SJSA1 (cell line): ENCODE measurements at places on chromosomes 3 and 15.

DNA sequence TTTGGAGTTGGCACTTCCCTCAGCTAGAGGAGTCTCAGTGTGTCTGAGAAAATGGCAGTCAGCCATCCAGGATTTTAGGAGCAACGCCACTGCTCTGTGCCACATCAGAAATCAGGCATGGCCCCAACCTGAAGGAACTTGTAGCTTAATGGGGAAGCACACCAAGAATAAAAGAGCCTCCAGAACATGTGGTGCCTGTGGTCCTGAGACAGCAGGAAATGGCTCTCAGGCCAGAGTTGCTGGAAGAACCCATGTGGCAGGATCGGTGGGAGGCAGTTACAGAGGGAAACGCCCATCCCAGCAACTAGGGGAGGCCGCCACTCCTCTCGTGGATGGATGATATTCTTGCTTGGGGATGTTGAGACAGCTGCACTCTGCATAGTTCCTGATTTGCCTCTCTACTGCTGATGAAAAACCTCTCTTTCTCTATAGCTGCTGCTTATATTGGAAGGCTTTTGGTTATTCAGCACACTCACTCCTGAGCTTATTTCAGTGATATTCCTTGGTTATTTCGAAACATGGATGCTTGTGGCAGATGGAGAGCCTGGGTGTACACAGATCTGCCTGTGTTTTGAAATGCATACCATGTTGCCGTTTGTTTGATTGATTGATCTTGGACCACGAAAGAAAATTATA, 52.4 kb downstream of the KLHL25 start:
- DNase-seq = no peak

- DNase-seq = peak; percentile 44
Measured at GRCh38 chr3:176953106-176954060, 243.9 kb downstream of the TBL1XR1 start.

DNA sequence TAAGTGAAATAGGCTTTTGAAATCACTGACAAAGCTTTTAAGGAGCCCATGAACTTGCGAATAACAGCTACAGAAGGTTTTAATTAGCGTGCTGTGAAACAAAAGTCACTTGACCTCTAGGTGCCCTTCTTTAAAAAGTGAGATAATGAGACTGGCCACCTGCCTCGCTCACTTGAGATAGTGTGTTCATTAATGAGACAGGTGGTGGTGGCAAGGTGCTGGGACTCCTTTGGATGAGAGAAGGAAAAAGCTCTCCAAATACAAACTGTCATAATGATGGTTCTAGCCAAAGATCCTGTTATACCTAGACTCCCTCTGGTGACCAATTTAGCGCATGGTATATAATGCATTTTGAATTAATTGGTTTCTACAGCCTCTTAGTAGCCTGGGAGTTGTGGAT, 22.7 kb upstream of the IREB2 start:
- no peak for DNase-seq

DNA sequence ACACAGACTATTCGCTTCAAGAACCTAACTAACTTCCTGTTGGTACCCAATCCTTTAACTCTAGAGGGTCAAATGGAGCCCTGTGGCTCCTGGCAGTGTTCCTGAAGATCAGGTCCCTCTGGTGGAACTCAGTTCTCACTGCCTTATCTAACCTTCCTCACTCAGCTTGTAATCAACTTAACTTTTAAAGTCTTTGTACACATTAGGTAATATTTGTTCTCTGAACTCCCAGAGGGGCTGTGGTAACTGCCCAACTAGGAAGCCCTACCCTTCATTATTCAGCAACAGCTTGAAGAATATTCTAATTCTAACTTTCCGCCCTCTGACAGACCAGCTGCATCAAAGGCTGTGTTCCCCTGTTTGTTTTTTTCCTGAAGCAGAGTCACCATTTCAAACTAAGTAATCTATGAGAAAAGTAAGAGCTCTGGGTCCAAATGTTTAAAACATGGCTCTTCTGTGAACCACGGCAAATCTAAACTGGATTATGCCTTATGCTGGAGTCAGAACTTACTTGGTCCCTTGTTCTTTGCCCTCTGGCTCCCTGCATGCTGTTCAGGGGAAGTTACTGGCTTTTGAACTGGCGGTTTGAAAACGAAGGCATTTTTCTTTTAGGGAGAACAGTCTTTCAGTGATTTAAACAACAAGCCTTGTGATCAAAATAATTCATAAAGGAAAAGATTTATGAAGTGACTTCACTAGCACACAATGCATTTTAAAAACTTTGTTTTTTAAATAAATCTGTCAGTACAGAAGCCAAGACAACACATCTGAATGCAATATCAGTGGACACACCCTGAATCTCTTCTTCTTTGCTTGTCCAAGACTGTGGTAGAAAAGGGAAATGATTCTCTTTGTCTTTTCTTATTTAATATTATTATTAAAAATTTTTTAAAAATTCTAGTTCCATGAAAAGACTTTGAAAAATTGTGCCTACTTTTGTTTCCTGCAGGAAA, 365.6 kb downstream of the TIGIT start:
- no peak for DNase-seq

- DNase-seq = no peak
Measured at GRCh38 chr3:158700559-158700958, 28.1 kb upstream of the LXN start.

GRCh38 chr3:15982667-15983196, 185.0 kb upstream of the ANKRD28 start:
- DNase-seq = peak; percentile 89

DNA sequence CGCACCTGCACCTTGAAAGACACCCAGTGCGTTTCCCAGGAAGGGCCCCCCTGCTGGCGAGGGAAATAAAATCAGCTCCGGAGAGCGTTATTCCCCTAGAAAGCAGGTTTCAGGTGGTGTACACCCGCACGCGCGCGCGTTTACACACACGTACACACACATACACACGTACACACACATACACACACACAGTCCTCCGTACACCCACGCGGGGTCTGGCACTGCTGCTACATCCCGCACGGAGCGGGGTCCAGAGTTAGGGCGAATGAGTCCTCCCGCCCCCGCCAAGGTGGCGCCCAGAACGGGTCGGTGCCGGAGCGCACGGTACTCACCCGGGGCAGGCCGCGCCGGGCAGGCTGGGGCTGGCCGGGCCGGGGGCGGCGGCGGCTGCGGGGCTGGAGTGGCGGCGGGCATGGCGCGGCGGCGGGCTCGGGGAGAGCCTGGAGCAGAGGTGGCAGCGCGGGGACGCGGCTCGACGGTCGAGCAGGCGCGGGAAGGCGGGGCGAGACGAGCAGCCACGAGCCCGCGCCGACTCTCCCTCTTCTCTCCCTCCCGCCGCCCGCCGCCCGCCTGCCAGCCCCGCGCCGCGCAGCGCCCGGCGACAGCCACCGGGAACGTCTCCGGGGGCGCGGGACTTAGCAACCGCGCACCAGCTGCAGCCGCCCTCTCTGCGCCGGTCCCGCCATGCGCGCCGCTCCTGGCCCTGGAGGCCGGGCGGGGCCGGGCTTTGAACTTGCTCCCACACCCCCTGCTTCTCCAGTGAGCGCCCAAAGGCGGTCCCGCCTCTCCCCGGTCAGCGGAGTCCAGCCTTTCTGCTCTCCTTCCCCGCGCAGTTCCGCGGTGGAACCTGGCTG, at the start of gene DCLK3:
TSS of gene DCLK3 (minus strand) at position 704 of the 854 bp plus-strand sequence. CDS start at position 414, 290 bp downstream.
- DNase-seq = no peak

- DNase-seq = no peak
Measured at GRCh38 chr3:128623762-128624176, 26.8 kb downstream of the RPN1 start.

DNA sequence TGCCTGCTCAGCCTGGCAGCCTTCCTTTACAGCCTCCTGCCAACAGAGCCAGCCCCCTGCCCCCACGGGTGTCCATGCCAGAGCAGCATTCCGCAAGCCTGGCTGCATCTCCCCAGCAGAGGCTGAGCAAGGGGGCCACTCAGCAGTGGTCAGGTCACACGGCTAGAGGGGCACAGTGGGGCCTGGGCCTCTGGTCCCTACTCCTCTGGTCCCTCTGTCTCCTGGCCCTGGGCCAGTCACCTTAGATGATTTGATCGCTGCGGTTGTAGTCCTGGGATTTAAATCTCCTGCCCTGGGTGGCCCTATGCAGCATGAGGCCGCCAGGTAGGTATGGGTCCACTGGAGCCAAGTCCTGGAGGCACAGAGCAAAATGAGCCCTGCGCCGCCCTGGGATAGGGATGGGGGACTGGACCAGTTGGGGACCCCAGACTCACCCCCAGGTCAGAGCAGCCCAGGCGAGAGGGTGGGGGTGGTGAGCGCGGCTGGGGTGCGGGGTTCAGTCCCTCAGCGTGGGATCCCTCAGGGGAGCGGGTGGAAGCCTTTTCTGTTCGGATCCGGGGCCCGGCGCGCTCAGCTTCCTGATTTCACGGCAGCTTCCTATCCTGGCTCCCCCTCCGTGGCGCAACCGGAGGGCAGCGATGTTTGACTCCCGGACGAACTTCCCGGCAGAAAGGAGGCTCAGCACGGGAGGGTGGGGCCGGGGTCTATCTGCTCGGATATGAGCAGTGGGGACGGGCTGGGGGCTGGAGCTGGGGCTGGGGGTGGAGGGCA, at the start of gene ZBTB47:
TSS of gene ZBTB47 (plus strand) at position 138 of the 771 bp plus-strand sequence. CDS start 4,659 bp downstream, outside the sequence.
- DNase-seq = no peak

DNA sequence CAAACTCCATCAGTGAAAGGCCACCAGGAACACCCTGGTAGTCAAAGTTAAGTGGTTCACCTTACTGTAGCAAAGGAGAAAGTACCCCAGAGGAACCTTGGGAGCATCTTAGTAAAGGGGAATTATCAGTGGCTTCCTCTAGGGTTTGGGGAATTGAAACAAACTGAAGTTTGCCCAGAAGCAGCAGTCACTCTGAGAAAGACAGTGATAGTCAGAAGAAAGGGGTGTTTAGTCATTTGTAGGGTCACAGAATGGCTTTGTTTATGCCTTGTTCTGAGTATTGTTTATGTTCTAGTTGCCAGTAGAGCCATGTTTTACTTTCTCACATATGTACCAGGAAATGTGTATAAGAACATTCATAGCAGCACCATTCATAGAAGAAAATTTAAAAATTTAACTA, 93.8 kb downstream of the FHIT start:
- DNase-seq = no peak

DNA sequence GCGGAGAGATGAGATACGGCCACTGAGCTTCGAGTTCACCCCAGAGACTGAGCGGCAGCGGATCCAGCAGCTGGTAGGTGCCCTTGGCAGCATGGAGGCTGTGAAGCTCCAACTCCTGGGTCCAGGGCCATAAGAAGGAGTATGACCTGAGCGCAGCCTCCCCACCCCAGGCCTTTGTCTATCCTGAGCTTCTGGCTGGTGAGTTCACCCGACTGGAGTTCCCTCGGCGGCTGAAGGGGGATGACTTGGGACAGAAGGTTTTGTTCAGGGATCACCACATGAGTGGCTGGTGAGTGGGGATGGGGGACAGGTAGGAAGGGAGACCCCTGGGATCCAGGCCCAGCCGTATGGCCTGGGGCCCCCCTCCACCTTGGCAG, 2.6 kb downstream of the PPM1M start:
- DNase-seq = no peak

DNA sequence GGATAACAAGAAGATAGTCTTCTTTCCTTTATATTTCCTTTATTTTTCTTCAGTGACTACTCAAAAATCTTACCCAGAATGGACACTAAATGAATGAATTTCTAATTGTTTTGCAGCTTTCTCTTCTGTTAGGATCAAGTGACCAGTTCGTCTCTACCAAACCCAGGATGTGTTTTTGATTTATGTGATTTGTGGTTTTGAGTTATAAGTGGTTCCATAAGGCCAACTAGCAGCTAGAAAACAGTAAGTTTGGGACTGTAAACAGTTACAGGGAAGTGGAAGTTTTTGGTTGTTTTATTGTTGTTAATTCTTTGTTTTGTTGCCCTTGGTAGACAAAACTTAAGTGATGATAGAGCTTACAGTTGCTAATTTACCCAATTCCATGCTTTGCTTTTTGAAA, 456.5 kb downstream of the IL5RA start:
- no peak for DNase-seq

GRCh38 chr3:12839156-12839946, 2.0 kb downstream of the RPL32 start:
- no peak for DNase-seq

GRCh38 chr3:46971742-46972141, 4.8 kb downstream of the CCDC12 start:
- no peak for DNase-seq

- no peak for DNase-seq
Measured at GRCh38 chr3:154486949-154487348, 57.0 kb upstream of the GPR149 start.

GRCh38 chr3:98521897-98522543, 682 bp downstream of the CLDND1 start:
- peak; percentile 46 for DNase-seq

DNA sequence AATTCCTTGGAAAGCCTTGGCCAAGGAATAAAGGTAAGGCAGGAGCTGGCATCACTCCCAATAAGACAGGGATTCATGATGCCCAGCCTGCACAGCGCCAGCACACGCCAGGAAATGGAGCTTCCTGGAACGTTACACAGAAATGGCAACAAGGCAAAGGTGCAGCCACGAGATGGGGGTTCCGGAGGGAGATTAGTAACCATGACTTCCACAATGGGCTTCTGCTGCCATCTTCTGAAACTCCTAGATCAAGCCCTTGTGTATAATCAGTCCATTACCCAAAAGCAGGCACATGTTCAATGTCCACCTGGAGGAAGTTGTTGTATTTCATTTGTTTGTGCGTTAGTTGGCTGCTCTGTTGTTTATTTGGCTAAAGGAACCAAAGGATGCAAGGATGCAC, 131.2 kb upstream of the TRIM42 start:
- DNase-seq = no peak

DNA sequence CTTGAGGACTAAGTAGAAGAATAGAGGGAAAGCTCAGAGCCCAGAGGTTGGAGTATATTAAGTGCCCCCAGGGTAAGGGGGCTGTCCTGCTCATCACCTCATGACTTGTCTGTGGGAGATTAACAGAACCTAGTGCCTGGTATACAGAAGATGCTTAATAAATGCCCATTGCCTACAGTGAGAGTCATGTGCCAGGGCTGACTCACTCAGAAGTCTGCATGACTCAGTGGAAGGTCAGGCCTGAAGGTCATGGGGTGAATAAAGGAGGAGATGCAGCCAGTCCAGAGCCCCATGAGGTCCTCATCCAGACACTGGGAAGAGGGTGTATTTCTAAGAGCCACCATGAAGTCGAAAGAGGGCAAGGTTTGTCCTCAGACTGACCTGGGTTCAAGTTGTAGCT, 62.5 kb upstream of the TLE3 start:
- DNase-seq = no peak

DNA sequence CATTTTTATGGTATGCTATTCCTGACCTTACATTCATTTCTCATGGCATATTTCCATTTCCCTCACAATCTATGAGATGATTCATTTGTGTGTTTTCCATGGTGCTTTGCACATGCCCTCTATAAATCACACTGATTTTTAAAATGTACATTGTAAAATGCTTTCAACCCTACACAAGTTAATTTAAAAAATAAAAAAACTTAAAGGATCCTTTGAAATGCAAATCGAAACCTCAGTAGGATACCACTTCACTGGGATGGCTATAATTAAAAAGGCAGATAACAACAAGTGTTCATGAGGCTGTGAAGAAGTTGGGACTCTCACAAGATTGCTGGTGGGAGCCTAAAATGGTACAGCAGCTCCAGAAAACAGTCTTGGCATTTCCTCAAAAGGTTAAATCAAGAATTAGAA, 83.5 kb downstream of the FMN1 start:
- DNase-seq = no peak

GRCh38 chr3:14318646-14319045, 83.8 kb upstream of the SLC6A6 start:
- DNase-seq = no peak
